ENCODE measurements at places on chromosomes 4 and X. TPM values are rescaled to one million over a fixed set of nuclear protein-coding genes. Genes with fewer than 3 reads are reported as not detected.

RNF175 gene
- polyA plus RNA-seq: 1.1 TPM

CT45A1 gene
- polyA plus RNA-seq: not detected

DUX4 gene
- polyA plus RNA-seq: 0.06 TPM

DSPP gene
- 0.01 TPM for polyA plus RNA-seq

DDIT4L gene
- 1.5 TPM for polyA plus RNA-seq

CABS1 gene
- not detected for polyA plus RNA-seq

AFP gene
- polyA plus RNA-seq: 442 TPM

ADH7 gene
- polyA plus RNA-seq: not detected

ADGRL3 gene
- 9.8 TPM for polyA plus RNA-seq

BST1 gene
- 52.7 TPM for polyA plus RNA-seq

CT45A5 gene
- polyA plus RNA-seq: not detected

P2RY4 gene
- 2.6 TPM for polyA plus RNA-seq

PDZD4 gene
- 10.5 TPM for polyA plus RNA-seq

CTAG2 gene
- not detected for polyA plus RNA-seq

ITGB1BP2 gene
- 3.3 TPM for polyA plus RNA-seq

TECRL gene
- 0.16 TPM for polyA plus RNA-seq

Measured in large intestine (tissue), 12 donors.